ENCODE measurements at places on chromosomes 1 and 21.

- no peak for DNase-seq
Measured at GRCh38 chr1:22687191-22687590, 23.4 kb upstream of the EPHB2 start.

GRCh38 chr1:27527223-27527889 is 37.4 kb upstream of the WASF2 start:
- peak; percentile 49 for DNase-seq

GRCh38 chr1:204102739-204103430 is 30.0 kb downstream of the SOX13 start:
- DNase-seq, result no peak

- no peak for DNase-seq
Measured at GRCh38 chr1:116075990-116076389, 35.2 kb upstream of the MAB21L3 start.

GRCh38 chr1:54798769-54799641 is 2.1 kb downstream of the TTC22 start:
- DNase-seq, result no peak

Measured in CD8-positive, alpha-beta memory T cell (primary cell).